Bone marrow (tissue), 2 donors: ENCODE measurements at places on chromosomes 5 and 9.

DNA sequence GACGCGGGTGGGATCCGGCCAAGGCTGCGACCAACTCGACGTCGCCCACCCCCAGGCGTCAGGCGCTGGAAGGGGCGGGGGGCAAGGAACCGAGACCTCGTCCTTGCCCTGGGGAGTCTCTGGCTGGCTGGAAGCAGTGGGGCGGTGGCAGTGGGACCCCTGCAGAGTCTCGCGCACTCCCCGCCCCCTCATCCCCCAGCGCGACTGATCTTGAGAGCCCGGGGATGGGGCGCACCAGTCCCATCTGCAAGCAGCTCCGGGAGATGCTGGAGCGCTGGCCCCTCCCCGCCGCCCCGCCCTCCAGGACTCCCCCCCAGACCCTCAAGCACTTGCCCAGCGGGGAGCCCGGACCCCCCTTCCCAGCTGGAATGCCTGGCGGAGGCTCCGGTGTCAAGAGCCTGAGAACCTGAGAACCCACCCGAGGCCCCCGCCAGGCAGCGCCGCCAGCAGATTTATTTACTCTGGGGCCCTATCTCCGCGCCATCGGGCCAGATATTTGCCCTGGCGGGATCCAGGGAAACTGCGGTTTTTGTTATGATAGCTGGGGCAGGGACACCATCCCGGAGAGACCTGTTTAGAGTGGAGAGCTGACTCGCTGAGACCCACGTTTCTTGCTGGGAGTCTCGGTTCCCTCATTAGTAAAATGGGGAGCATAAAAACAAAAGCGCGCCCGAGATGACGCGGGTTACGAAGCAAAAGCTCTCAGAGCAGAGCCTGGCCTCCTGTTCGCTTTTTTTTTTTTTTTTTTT, 1.2 kb downstream of the PRRT1B start:
- no peak for DNase-seq

DNA sequence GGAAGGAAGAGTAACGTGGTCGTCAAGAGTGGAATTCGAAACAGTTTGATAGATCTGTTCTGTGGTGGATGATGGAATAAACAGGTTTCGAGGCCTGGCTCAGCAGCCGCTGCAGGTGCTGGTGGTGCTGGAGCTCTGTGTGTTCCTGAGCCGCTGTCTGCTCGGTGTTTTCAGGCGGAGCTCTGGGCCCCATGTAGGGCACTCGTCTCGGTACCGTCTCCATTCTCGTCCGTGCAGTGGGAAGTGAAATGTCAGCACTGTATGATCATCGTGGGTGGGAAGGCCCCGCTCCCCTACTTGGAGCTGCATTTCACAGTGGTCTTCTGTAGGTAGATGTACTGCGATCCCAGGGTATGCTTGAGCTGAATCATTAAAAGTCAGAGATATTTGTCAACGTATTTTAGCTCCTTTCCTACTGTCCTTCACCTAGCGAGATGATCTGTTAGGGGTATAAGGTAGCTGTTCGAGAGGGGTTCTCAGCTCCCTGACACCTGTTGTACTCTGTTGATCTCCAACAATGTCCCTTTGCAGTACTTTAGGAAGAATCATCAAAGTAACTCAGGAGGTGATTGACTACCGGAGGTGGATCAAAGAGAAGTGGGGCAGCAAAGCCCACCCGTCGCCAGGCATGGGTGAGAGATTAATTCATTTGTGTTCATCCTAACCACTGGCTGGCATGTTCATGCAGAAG, 35.9 kb downstream of the TENT4A start:
- DNase-seq, result no peak

- DNase-seq, result no peak
Measured at GRCh38 chr5:187042-187431, 4.3 kb upstream of the LRRC14B start.

DNA sequence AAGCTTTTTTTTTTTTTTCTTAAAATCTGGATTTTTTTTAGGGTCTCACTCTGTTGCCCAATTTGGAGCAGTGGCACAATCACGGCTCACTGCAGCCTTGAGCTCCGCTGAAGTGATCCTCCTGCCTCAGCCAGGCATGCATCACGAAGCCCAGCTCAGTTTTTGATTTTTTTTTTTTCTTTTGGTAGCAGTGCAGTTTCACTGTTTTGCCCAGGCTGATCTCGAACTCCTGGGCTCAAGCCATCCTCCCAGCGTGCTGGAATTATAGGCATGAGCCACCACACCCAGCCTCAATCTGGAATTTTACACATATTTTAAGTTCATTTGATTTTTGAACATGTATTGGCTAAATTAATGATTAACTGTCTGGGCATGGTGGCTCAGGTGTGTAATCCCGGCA, 36.3 kb downstream of the TRIO start:
- DNase-seq, result no peak

GRCh38 chr5:135059000-135059923, 25.2 kb upstream of the PITX1 start:
- no peak for DNase-seq

DNA sequence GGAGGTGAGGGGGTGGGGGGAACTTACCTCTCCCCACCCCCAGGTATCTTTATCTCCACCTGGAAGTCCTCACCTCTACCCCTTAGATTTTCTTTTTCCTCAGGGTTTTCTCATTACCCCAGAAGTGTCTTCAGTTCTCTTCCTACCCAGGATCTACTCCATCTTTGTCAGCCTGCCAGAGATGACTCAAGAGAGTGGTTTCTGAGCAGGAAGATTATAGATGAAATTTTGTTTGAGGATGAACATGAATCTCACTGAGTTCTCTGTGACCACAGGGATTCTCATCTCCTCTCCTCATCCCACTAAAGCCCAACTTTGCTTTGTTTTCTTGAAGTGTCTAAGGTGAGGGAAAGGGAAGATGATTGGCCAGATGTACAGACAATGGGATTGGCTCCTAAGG, 5.2 kb upstream of the HINT2 start:
- DNase-seq, result no peak

GRCh38 chr9:135718616-135719015, 16.6 kb downstream of the KCNT1 start:
- no peak for DNase-seq

- DNase-seq, result no peak
Measured at GRCh38 chr9:129677456-129677855, 12.0 kb downstream of the PRRX2 start.

DNA sequence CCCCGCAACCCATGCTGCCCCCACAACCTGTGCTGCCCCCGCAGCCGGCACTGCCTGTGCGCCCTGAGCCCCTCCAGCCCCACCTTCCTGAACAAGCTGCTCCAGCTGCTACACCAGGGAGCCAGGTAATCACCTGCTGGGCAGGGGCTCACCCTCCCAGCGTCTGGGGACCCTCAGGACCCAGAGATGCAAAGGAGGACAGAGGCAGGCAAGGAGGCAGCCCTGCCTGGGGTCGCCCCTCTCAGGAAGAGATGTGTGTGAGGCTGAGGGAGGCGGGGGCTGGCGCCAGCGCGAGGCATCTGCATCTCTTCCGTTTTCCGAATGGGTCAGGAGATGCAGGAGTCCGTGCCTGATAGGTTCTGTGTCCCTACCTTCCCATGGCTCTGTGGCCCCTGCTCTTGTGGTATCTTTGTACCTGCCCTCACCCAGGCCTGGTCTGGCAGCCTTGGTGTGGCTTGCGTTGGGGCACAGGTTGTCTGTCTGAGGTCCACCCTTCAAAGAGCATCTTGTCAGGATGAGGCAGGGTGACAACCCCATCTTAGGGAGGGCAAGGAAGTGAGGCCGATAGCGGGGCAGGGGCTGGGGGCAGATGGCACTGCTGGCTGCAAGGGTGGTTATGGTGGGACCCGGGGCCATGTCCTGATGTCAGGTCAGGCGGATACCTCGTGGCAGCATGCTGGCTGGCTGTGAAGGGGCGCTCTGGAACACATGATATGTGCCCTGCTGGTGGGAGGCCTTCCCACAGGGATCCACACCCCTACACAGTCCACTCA, 75.7 kb downstream of the WNK2 start:
- DNase-seq, result no peak

DNA sequence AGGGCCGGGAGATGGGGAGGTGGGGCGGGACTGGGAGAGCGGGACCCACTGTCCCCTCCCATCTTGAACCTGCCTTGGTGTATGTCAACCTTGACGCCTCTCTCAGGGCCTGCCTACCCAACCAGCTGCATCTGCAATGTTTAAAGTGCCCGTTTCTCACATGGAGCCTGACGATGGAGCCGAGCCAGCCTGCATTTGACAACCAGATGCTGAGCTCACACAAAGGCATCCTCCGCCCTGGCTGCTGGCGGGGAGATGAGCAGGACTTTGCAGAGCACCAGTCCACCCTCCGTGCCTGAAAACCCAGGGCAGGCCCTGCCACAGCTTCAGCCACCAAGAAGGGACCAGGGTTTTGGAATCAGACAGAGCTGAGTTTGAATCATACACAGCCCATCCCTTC, 141.1 kb upstream of the SMIM23 start:
- no peak for DNase-seq

DNA sequence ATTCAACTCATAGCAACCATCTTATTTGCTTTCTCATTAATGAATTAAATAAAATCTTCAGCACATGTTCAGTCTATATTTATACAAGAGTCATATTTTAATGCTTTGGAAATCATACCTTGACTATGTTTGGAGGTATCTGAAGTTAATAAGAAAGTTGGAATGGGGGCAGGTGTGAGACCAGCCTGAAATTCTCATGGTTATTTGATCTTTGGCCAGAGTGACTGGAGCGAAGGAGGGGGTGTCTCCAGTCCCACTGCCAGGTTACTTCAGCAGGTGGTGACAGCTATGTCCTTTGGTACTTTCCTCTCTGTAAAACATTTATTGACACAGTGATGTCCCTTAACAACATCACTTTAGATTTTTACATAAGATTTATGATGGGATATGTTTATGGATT, 318.1 kb upstream of the SGCD start:
- DNase-seq, result no peak

DNA sequence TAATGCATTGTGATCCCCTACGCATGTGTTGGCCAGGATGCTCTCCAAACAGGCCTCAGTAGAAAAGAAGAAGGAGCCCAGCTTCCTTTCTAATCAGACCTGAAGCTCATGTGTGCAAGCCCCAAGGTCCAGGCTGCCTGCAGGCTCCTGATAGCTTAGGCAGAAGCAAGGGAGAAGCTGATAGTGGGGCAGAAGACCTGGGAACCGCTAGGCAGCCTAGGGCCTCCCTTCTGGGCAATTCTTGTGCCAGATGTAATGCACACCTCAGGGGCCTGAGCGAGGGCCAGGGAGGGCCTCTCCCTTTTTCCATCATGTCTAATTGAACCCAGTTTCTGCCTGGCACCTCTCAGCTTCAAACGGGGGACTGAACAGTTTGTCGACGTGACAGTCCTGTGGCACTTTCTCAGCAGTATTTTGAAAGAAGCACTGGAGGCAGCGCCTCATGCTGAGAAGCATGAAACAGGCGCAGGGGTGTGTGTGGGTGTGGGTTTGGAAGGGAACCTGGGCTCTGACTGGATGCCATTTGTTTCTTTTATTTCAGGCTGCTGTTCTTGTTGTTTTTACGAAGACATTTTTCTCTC, 212.8 kb downstream of the PIK3R1 start:
- no peak for DNase-seq

GRCh38 chr5:83924891-83925290, 204.2 kb upstream of the HAPLN1 start:
- DNase-seq, result no peak
